GM23248 (cell line): ENCODE measurements at places on chromosomes 1 and 21. TPM values are rescaled to one million over a fixed set of nuclear protein-coding genes. Genes with fewer than 3 reads are reported as not detected.

DNA sequence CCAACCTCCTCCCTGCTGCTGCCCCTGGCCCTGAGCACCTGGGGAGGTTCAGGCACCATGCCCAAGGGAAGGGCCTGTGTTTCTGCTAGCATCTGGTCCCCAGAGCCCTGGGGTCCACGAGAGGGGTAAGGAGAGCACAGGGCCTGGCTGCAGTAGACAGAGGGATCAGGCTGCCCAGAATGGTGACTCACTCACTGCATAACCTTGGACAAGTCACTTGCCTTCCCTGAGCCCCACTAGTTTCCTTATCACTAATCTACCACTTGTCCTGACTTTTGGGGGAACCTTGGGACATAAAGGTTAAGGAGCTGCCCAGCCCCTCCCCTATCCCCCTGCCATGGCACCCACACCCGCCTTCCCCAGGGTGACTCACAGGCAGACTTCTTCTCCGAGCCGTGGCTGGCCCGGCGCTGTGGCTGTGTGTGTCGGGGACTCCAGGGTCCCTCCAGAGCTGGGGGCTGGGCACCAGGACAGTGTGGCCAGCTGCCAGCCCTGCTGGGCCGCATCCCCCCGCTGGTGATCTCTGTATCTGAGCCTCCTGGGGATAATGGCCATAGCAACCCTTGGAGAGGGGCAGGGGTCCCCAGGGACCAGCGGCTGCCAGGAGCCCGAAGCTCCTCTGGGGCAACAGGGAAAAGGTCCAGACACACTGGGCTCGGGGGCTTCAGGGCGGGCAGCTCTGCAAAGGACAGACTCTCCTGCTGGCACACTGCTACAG, 4.0 kb downstream of the ARHGEF19 start:
- H3K36me3 ChIP-seq, result no peaks in the 10 kb centered on the region
- H3K27me3 ChIP-seq, result no peaks in the 10 kb centered on the region
- DNase-seq, result peak; percentile 55
- 0 out of 2 replicates have a peak, but pooled peaks cover 4% of the 10 kb centered on the region for H3K4me1 ChIP-seq

- no peak for DNase-seq
- no peak overlapping the region for H3K27ac ChIP-seq
- 0 out of 2 replicates have a peak, but pooled peaks cover 4% of the 10 kb centered on the region for H3K4me1 ChIP-seq
- H3K4me3 ChIP-seq, result no peak overlapping the region
- H3K36me3 ChIP-seq, result no peaks in the 10 kb centered on the region
- no peaks in the 10 kb centered on the region for H3K27me3 ChIP-seq
These were observed 43.7 kb downstream of the ITPKB start for GRCh38 chr1:226695335-226695900.

CPTP gene
- 28.0 and 33.2 TPM in 2 replicates for polyA plus RNA-seq

DNAJC28 gene
- polyA plus RNA-seq, result 2.0 TPM in 2 replicates

TMEM81 gene
- polyA plus RNA-seq, result 0.75 and 0.95 TPM in 2 replicates

SPRR1B gene
- polyA plus RNA-seq, result not detected in 2 replicates
